Inflammatory macrophage treated with lipopolysaccharide for 4 hours (primary cell): ENCODE measurements at places on chromosomes 6 and 20.
A peak's percentile ranks its signal among the peaks of the same experiment; 100 is the strongest.

- DNase-seq, result no peak
Measured at GRCh38 chr6:81791756-81792155, 39.3 kb upstream of the TENT5A start.

DNA sequence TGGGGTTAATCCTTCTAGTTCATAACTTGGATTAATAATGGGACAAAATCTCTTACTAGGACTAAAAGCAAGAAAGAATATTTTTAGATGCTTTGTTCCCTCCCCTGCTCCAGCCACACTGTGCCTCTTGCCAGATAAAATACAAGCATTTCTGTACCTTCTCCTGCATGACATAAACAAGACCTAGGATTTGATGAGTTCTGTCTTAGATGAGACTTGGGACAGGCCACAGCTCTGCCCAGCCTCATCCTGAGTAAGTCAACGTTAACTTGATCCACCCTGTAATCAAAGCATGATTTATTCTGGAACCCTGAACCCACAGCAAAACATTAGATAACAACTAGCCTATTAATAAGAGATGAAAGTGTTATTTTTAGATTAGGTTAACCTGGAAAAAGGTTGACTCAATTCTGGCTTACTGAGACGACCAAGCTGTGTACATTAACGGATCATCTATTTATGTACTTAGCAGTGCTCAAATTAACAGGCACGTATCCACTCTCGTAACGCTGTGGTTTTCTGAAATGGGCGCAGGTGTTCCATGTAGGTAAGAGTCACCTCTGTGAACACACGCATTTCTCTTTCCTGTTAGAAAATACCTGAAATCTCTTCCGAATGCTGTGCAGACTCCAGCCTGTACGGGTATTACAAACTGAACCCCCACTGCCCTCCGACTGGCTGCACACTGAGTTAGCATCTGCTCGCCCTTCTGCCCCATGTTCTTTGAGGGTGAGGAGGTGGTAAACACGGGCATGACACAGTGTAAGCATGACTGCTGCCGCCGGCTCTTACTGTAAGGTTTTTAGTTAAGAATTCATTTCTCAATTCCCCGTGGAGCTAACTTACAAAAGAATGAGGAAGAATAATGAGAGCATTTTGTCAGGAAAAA is 132.1 kb upstream of the FOXQ1 start:
- DNase-seq, result no peak

- no peak for DNase-seq
Measured at GRCh38 chr6:96433950-96434349, 87.7 kb upstream of the UFL1 start.

DNA sequence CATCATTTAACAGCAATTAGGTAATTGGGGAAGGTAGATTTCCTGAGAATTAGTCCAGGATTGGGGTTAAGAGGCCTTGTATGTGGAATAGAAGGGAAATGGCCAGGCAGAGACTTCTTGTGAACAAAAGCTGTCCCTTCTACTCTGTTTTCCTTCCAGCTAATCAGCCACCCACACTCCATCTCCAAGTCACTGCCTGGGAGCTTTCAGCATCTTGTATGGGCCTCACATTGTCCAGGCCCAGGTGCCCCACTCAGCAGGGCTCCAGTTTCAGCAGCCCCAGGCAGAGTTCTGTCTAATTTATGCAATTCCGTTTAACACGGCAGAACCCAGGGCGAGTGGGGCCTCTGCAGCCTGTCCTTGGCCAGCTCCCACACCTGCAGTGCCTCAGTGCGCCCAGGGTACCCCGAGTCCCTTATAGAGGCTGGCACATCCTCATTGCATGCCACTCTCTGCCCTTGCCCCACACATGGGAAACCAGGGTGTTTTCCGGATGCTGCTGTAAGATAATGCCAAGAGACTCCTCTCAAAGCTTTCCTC is 113.0 kb downstream of the EDN3 start:
- no peak for DNase-seq

GRCh38 chr20:23655491-23656211 is 17.9 kb upstream of the CST3 start:
- DNase-seq, result peak; percentile 92

DNA sequence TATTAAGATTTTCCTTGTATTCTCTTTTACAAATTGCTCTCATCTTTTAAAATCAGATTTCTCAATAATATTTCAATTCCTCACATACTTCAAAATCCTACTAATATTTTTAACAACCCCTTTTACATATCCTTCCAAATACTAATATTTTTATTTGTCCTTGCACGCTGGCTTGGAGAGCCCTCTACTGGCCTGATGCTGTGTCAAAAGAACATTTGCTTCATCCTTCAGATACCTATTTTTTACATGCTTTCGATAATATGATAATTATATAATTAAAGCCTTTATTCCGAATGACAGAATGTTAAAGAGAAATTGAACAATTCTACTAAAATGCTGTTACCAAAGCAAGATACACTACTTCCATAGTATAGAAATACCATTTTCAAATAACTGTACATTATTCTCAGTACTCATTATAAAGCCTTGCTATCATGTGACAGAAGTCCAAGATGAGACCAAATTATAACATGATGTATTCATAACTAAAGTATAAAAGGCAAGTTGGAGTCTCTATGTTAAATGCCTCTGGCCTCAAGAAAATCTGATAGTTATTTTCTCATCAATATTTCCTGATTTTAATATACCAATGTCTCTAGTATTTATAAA is 39.0 kb upstream of the PLN start:
- DNase-seq, result no peak

DNA sequence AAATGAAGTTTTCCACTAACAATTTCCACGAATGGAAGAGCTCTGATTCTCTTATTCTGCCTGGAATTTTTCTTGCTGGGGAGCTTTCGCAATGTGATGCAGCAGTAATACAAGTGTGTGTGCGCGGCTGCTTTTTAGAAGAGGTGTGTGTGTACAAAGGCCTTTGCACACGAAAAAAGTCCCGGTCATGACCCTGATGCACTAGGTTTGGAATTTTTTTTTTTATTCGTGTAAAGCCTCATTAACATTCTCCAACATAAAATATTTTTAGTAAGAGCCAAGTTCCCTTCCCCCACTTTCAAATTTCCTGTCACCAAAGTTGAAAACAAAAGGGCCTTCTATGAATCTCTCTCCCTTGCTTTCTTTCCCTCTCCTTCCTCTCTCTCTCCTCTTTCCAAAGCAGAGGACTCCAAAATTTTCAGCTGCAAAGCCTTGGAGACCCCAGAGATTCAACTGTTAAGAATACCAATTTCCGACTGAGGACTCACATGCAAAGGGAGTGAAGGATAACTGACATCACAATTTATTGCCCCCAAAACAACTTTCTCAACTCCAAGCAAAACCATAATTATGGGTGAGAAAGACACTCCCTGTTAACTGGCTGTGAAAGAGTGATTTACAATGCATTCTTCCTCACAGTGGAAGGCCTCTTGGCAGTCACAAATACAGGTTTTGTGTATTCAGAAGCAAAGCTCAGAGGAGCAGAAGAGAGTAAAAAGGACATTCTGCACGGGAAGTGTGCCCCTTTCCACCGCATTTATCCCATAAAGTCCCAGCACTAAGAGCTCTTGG is 421.2 kb upstream of the JARID2 start:
- DNase-seq, result no peak

- DNase-seq, result no peak
Measured at GRCh38 chr6:130869681-130870080, 42.5 kb downstream of the SMLR1 start.

GRCh38 chr20:33707668-33708067 is 12.4 kb downstream of the PXMP4 start:
- DNase-seq, result no peak

DNA sequence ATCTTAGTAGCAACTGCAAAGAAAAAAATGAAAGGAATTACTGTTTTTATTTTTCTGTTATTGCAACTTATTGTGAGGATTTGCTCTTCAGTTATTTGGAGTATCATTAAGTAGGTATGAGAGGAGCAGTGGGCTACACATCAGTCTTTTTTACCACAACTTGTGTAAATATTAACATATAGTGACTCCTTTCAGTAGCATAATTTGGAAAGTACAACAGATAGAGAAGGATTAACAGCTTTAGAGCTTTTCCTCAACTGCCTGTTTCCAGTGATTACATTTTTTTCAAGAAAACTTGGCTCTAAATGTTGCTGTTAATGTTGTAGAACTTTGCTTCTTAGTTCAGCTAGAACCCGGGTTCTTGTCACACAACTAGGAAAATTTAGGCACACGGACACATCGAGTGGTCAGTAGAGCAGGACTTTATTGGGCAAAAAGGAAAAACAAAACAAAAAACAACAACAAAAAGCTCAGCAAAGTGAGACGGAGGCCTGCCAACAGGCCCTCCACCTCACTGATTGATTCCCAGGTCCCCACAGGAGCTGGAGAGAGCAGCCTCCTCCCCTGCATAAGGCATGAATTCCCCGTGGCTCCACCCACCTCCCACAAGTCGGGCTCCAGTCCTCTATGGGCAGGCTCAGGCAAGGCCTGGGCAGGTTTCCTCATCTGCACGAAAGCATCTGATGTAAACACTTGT is 75.1 kb downstream of the ADGRG6 start:
- no peak for DNase-seq

DNA sequence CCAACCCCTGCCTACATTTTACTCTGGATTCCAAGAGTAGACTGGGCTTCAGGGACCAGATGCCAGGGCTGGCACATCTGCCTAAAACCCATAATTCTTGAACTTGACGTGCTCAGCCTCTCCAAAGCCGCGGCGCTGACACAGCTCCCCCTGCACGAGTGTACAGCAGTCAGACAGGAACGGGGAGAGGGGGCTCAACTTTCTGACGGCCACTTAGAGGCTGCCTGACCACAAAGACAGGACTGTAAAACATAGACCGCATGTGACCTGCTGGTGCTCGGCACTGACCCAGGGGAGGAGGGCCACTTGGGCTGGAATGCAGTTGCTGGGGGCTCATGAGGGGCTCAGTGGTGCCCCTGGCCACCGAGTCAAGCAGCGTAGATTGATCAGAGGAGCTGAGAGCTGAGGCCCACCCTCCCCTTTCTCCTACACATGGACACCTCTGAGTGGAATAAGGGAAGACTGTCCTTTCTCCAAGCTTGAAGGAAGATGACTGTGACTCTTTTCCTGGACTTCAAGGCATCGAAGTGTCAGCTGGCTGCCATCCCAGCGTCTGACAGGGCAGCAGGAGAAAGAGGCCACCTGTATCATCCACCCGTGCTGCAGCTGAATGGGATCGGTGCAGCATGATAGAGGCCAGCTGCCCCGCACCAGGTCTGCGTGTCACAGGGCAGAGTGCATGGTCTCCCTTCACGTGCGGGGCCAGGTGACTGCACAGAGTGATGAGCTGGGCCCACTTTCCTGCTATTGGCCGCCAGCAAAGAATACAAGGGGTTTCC is 171.3 kb upstream of the AGPAT4 start:
- DNase-seq, result no peak

DNA sequence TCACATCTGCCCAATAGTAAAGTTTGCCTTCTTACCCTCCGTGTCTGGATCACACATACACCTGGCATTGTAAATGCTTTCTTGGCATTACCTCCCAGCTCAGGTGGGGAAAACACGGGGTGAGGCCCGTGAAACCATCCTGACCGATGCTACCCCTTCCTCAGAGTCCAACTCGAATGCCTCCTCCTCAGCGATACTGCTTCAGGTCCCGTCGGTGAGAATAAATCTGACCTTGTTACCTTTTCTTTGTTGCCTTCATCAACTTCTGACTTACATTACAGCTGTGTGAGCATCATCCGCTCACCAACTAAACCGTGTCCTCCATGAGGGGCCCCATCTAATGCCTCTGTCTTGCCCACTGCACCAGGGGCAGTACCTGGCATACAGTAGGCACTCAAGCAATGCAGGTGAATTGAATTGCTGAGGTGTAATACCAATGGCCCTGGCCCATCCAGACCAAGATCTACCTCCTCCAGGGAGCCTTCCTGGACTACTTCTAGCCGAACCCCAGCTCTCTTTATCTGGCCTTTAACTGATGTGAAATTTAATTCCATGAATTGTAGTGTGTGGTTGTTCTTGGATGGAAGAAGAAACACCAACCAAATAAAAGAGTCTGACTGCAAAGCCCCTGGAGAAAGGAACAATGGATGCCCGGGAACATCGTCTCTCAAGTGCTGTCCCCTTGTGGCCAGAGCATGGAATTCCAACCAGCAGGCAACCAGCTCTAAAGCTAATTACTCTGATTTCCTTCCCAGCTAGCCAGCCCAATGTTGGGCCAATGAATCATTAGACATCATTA is 141.5 kb downstream of the ANKRD60 start:
- peak; percentile 29 for DNase-seq

- no peak for DNase-seq
Measured at GRCh38 chr6:34338811-34339210, 53.7 kb downstream of the NUDT3 start.

GRCh38 chr6:111985202-111985731 is 68.6 kb upstream of the CCN6 start:
- peak; percentile 45 for DNase-seq

DNA sequence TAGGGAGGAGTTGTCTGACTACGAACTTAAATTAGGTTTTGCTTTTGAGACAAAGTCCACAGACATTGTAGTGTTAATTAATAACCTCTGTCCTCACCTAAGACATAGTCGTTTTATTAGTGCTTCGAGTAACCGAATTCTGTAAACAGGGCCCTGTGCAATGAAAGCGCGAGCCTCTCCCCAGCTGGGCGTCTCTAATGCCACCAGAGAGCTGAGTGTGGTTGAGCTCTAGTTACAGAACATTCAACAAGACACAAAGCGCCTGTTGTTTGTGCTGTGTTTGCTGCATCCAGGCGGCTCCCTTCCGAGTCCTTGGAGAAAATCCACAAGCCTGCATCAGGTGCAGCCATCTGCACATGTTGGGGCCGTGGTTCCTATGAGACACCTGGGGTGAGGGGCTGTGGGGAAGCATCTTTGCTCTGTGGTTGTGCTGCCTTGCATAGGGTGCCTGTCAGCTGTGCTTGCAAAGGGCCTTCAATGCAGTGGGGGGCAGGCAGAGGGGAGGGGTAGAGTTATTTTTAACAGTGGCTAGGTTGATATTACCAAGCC is 63.9 kb downstream of the CD164 start:
- DNase-seq, result no peak

DNA sequence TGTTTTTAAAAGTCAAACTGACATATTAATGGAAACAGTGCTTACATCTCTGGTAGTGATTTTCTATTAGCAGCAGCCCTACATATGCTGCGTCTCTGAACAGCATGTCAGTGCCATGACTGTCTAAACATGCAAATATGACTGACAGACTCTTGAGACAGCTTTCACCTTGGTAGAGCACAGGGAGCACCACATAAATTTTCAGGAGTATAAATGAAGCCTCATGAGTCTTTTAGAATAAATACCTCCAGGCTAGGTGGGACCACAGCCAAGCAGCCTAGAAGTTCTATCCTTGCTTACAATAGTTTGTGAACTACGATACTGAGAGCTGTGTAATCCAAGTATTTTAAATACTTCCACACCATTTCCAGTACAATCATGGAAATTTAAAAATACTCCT is 410.7 kb upstream of the RUNX2 start:
- DNase-seq, result no peak

DNA sequence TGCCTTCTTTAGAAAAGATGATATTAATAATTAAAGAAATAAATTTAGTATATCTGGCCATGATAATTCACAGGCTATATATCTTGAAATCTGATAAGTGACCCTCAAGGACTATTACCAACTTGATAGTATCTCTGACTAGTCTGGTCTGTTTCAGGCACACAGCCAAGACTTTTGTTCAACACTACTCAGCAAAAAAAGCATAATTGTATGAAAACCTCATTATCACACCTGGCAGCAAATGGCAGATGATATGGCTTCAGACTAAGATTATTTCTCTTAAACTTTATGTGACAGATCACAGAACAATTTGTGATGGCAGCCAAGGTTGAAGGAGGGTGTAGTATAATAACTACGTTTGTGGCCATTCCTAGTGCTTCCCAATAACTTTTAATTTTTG is 114.7 kb downstream of the RWDD2A start:
- DNase-seq, result no peak

- DNase-seq, result no peak
Measured at GRCh38 chr20:38131588-38132121, 33.4 kb downstream of the TGM2 start.
